Stimulated activated CD4-positive, alpha-beta T cell treated with anti-CD3 and anti-CD28 coated beads, Interleukin-1b, Interleukin-23, amount 100 ng/mL, for 1 hour (primary cell): ENCODE measurements at places on chromosomes 2 and 18.

DNA sequence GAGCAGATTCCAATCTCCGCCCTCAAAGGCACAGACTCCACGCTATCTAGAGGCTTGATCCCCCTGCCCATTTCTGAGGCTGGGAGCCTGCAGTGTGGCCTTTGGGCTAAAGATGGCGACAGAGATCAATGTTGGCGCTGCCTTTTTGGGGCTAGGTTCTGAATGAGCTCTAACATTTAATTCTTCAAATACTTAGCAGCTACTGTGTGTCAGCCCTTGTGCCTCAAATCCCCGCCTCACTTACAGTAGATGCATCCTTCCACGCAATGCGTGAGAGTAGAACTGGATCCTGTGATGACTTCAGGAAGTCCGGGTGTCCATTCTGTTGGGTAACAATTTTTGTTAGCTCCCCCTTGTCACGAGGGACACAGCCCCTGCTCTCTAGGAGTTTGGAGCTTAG, 12.4 kb downstream of the IL1F10 start:
- no peak for DNase-seq

DNA sequence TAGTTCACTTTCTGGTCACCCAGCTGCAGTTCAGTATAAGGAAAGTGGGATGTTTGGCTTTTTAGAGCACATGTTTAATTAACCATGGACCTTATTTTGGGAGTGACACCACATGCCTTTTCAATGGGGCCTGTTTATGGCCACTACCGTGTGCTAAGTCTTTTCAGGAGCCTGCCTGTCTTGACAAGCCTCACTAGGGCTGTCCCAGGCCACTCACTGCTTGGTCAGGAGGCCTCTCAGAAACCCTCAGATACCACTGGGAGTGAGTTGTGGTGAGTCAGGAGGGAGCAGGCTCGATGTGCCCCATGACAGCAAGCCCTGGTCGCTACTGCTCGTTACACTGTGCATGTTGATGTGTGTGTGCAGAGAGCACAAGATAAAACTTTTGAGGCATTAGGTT, 123.0 kb downstream of the MAP4K4 start:
- DNase-seq = no peak

DNA sequence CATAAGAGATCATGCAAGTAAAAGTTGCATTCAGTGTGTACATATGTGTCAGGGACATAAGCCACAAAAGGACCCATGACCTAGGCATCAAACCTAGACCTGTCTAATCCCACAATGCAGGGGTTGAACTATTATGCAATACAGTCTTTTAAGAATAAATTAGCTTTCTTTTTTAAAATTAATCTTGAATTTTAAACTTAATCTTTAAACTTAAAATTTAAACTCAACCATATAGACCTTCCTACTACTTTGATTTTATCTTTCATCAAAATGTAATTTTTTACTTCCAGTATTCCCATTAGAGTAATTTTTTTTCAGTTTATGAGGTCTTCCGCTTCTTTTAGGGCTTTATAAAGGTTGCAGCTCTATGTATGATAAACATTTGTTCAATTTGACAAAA, 702.9 kb downstream of the SUCLG1 start:
- DNase-seq = no peak

GRCh38 chr2:177329064-177329463, 63.5 kb upstream of the AGPS start:
- no peak for DNase-seq
